ENCODE measurements at places on chromosomes 6 and 20.

DNA sequence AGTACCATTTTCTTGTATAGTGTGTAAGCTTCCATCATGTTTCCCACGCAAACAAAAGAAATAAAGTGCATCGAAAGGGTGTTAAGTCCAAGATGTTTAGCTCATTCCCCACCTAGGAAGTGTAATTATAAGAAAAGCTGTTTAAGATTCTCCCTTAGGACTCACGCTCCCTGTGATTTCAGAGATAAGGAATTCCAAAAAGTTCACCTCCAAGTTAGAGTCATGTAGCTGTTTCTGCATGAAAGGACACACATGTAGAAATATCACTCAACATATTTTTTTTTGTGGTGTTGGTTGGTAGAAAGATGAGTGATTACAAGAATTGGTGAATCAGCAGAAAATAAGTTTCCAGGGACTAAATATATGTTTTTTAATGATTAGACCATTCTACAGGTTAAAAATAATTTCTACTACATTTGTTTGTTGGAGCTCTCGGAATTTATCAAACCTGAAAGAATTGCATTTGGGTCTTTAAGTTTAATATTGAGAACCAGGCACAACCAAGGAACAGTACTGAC is 10.4 kb downstream of the OPN5 start:
- no peak for DNase-seq

DNA sequence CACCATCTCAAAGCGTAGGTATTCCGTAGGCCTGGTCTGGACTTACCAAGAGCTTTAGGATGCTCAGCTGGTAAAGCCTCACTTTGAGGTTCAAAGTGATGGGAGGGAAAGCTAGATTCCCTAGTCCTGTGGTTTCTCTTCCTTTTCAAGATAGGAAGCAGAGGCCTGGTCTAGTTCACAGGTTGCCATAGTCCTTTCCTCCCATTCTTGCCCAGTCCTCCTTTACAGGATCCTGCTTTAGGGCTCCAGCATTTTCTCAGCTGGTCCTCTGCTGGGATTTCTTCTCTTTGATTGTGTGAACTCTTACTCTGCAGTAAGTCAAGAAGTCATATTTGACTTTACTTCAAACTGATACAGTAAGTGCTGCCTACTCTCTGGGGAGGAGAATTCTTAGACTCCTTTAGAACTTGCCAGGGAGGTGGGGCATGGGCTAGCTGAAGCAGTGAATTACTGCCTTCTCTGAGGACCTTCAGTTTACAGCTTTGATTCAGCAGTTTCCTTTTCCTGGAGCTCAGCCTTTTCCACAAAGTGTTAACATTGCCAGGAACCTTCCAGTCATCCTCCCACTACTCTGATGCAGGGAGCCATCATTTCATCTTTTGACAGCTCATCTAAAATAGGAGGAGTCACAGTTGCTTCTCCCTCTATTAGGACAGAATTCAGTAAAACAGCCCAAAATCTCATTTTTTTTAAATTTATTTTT is 42.8 kb upstream of the PLCG1 start:
- no peak for DNase-seq

DNA sequence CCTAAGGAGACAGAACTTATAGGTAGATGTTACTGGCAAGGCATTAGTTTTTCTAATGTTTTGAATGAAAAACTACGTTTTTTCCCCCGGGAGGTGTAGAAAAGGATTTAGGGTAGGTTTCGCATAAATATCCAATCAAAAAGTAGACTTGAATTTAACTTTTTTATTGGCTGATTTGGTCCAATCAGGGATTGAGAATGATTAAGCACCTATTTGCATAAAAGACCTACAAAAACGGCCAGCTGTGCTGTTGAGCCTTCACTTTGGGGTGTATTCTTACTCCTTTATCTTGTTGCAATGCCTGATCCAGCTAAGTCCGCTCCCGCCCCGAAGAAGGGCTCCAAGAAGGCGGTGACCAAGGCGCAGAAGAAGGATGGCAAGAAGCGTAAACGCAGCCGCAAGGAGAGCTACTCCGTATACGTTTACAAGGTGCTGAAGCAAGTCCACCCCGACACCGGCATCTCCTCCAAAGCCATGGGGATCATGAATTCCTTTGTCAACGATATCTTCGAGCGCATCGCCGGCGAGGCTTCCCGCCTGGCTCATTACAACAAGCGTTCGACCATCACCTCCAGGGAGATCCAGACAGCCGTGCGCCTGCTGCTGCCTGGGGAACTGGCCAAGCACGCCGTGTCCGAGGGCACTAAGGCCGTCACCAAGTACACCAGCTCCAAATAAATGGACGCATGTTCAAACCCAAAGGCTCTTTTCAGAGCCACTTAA is 113.5 kb upstream of the BTN3A2 start:
- DNase-seq, result no peak

- no peak for DNase-seq
These were observed 129.1 kb downstream of the PACRG start for GRCh38 chr6:162856885-162857284.

DNA sequence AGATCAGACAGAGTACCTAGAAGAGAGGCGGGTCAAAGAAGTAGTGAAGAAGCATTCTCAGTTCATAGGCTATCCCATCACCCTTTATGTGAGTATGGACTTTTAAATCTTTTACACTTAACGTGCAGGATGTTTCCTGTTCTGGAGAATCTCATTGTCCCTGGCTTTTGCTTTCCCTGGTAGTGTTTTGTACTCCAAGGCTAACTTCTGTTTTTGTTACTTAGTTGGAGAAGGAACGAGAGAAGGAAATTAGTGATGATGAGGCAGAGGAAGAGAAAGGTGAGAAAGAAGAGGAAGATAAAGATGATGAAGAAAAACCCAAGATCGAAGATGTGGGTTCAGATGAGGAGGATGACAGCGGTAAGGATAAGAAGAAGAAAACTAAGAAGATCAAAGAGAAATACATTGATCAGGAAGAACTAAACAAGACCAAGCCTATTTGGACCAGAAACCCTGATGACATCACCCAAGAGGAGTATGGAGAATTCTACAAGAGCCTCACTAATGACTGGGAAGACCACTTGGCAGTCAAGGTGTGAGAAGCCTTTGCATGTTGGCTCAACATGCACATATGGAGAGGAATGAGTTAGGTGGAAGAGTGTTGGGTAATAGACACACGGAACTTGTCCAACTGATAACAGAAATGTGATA is 3.3 kb downstream of the HSP90AB1 start:
- no peak for DNase-seq

Data from stimulated activated CD4-positive, alpha-beta T cell treated with anti-CD3 and anti-CD28 coated beads, Interleukin-1b, Interleukin-23, amount 100 ng/mL, for 1 hour (primary cell).